Stimulated activated CD8-positive, alpha-beta memory T cell treated with anti-CD3 and anti-CD28 coated beads, Interleukin-15, amount 100 ng/mL, for 48 hours (primary cell): ENCODE measurements at places on chromosomes 11 and 22.
A peak's percentile ranks its signal among the peaks of the same experiment; 100 is the strongest.

DNA sequence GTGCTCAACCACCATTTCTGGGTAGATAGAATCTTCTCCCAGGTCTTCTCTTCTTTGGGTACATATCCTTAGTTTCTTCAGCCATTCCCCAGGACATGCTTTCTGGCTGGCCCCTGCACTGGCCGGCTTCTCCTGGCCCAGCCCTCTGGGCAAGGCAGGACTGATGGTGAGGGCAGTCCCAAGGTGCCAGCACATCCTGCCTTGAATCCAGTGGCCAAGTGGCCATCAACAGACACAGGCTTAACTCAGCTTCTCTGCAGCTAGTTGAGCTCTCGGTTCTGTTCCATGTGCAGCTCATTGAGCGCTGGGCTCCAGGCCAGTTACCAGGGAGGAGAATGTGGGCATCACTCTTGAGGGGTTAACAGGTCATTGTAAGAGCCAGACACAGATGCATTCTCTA is 17.6 kb downstream of the SMIM38 start:
- DNase-seq, result no peak

GRCh38 chr22:49517211-49517610 is 310.5 kb downstream of the BRD1 start:
- no peak for DNase-seq

GRCh38 chr11:87840786-87841185 is 334.5 kb downstream of the RAB38 start:
- no peak for DNase-seq

GRCh38 chr11:41235668-41236067 is 223.8 kb downstream of the LRRC4C start:
- no peak for DNase-seq

DNA sequence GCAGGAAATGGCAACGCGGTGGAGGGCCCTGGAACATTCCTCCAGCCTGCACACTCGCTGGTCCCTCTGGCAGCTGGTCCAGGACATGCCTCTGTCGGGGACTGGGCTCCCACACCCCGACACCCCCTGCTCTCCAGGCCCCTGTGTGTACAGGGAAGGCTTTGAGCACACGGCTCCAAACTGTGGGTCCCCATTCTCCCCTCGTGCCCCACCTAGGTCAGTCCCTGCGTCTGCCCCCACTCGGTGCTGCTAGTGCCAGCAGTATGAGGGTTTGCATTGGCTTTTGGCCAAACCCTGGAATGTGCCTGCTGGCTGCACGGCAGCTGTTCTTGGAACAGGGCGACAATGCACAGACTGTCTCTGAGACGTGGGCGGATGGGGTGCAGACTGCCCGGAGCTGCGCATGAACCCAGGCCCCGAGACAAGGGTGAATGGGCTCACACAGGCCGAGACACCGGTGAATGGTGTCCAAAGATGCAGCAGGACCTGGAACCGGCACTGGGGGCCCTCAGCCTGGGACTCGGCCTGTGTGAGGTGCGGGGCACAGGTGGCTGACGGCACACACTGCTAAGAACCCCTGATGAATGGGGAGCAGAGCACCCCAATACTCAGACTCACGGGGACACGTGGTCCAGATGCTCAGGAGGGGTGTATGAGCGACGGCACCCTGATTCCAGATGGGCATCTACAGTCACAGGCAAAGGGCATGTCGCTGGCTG is 7.5 kb upstream of the SYT8 start:
- DNase-seq, result no peak

- peak; percentile 63 for DNase-seq
Measured at GRCh38 chr22:22357024-22357883, 112.7 kb downstream of the VPREB1 start.

DNA sequence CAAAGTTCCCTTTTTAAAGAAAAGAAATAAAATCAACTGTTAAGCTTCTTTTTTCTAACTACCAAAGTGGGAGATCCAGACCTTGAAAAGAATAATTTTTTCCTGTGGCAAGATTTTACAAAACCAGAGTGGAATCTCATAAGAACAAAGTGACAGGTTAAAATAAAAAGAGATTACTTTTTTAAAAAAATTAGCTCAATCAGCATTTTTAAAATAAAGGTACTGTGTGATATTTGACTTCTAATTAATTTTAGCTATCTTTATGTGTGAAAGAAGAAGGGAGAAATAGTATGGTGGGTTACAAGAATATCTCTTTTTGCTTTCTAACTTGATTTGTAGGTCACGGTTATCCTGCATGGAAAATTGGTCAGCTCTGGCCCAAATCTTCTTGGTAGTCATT is 92.8 kb upstream of the ALKBH3 start:
- DNase-seq, result no peak

- no peak for DNase-seq
Measured at GRCh38 chr22:21686193-21686608, 20.4 kb downstream of the PPIL2 start.

GRCh38 chr11:14567064-14567651 is 47.0 kb upstream of the PSMA1 start:
- DNase-seq, result no peak

- DNase-seq, result no peak
Measured at GRCh38 chr11:14612694-14613093, 30.9 kb upstream of the PDE3B start.
